ENCODE measurements at places on chromosomes 3 and 15.

DNA sequence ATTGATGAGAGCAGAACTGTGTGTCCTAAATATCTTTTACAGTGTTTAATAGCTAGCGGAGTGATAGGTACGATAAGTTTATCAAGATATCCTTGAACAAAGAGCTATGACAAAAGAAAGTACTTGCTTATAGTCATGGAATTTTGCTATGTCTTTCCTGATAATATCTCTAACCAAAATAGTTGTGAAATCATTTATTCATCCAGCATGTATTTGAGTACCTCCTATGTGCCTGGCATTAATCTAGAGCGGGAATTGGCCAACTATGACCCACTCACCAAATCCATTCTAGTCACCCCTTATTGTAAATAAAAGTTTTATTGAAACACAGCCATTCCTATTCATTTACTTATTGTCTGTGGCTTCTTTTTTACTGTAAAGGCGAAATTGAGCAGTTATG lies 46.6 kb downstream of the ZFAND6 start:
- DNase-seq: no peak

GRCh38 chr15:89514186-89514585 lies 17.8 kb upstream of the RHCG start:
- no peak for DNase-seq

DNA sequence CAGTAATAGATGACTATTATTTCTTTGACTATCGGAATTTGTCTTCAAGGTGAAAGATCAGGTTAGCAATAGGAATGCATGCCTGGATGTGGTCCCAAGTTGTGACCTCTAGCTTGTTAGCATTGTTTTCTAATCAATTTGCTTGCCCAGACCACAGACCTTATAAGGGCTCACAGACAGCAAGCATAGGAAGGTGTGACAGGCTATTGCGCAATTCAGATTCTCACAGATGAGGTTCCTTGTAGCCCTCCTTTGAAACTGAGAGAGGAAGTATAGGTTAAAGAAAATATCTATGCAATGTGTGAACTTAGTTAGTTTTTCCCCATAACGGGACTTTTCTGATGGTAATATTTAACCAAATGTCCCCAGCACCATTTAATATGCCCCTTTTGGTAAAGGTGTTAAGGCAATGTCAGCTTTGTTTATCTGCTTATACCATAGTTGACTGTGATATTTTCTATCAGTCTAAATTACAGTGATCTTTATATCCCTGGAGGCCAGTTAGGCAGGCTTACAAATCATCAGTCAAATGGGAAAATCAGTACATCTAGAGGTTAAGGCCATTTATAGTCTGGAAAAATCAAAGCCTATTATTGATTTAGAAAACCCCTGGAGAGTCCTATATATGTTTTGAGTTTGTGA lies 168.1 kb upstream of the MBNL1 start:
- no peak for DNase-seq

DNA sequence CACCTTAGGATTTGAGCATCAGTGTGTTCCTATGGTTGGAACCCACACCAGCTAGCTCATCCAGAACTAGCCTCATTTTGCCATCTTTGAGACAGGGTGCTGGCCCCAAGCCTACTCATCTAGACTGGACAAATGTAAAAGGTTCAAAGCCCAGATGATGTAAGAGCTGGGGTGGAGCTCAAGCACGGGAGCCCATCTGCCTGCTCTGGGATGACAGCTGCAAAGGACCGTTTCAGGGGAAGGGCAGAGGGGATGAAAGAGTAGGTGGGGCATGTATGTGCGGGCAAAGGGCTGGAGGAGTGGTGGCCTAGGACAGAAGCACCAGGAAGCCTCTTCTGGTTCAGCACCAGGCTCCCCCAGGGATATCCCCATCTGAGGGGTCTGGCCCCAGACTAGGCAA lies 15.8 kb downstream of the CLK3 start:
- no peak for DNase-seq

- no peak for DNase-seq
Observed at GRCh38 chr15:26634319-26634718, 138.5 kb downstream of the GABRB3 start.

DNA sequence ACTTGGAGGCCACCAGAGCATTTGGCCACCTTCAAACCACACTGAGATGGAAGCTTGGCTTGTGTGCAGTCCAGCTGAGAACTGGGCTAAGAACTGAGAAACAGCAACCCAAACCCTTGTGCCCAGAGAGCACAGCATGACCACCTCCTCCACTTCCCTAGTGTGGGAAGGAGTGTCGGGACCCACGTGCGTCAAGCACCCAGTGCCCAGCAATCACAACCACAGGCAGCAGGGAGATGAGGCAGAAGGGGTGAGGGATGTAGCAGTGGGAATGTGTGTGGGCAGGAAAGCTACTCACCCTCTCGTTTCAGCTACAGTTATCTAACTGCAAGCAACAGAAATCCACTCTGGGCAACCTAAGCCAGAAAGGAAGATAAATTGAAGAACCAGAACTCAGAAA lies 25.0 kb upstream of the RFTN1 start:
- no peak for DNase-seq

GRCh38 chr3:195809796-195810454 lies 1.8 kb downstream of the MUC4 start:
- no peak for DNase-seq

DNA sequence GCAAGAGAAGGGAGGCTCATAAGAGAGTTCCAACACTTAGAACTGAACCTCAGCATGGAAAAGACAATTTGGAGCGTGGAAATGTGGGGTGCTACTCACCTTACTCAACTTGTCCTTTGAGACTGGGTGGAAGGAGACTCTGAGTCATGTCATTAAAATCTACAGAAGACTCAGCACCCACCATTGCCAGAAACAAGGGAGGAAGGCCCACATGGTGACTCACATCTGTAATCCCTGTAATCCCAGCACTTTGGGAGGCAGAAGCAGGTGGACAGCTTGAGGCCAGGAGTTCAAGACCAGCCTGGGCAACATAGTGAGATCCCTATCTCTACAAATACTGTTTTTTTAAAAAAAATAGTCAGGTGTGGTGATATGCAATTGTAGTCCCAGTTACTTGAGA lies 161.9 kb upstream of the UBE3A start:
- no peak for DNase-seq

DNA sequence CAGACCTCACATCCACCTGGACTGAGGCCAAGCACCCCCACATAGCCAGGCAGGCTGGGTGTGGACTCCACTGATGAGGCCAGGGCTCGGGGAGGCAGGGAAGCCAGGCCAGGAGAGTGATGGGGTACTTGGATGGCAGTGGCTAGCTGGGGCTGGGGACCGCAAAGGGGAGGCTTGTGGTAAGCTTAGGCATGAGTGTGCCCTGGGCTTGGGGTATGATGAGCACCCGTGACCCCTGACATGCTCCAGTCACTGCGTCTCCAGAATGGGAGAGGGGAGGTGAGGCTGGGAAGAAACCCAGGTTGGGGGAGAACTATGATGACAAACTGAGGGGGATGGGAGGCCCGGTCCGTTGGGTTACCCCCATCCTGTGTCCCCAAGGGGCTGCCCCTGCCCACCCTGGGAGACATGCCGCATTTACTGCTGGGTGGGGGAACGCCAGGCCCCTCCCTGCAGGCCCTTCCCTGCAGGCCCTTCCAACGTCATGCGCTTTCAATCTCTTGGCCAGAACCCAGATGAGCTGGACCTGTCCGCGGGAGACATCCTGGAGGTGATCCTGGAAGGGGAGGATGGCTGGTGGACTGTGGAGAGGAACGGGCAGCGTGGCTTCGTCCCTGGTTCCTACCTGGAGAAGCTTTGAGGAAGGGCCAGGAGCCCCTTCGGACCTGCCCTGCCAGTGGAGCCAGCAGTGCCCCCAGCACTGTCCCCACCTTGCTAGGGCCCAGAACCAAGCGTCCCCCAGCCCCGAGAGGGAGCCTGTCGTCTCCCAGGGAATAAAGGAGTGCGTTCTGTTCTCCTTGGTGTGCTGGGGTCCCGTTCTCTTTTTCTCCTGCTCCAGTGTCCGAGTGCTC lies 34.1 kb downstream of the TSPAN3 start:
- no peak for DNase-seq

DNA sequence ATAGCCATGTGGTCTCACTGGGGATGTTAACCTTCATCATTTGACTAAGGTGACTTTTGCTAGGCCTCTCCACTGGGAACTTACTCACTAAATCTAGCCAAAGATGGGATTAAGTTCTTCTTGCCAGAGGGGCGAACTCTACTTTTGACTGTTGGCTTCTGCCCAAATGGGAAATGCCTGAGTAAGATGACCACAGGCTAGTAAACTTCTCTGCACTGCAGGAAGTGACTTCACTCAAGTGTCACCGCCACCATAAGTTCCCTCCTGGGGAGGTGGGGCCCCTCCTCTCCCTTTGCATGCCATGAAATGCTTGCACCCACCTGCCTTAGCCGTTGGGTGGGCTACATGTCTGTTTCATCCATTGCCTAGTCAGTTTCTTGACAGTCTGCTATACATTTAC lies 388.3 kb downstream of the FEZF2 start:
- no peak for DNase-seq

DNA sequence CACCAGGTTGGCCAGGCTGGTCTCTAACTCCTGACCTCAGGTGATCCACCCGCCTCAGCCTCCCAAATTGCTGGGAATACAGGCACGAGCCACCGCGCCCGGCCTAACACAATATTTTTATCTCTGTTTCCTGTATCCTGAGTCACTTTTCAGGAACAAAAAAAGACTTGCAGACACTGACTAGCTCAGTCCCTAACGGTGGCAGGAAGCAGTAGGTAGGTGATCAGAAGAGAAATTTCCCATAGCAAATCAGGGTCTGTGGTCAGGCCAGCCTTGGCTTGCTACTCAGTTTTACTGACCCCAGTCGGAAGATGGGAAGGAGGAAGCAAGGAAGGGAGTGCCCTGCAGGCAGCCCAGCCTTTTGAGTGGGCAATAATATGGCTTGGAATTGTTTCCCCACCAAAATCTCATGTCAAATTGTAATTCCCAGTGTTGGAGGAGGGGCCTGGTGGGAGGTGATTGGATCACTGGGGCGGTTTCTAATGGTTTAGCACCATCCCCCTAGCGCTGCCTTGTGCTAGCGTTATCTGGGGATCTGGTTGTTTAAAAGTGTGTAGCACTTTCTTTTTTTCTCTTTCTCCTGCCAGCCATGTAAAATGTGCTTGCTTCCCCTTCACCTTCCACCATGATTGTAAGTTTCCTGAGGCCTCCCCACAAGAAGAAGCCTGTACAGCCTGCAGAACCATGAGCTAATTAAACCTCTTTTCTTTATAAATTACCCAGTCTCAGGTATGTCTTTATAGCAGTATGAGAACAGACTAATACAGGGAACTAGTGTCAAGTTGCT lies 19.5 kb upstream of the CDCP1 start:
- DNase-seq: no peak
